Left renal pelvis (tissue), 4 donors: ENCODE measurements at places on chromosomes 3 and 15. TPM values are rescaled to one million over a fixed set of nuclear protein-coding genes. Genes with fewer than 3 reads are reported as not detected.

PGBD4 gene
- polyA plus RNA-seq, result 1.7 TPM

P2RY14 gene
- 0.52 TPM for polyA plus RNA-seq

GHRL gene
- 3.0 TPM for polyA plus RNA-seq

MKRN2OS gene
- polyA plus RNA-seq, result 2.4 TPM

CLDN18 gene
- 2.1 TPM for polyA plus RNA-seq

ROPN1 gene
- polyA plus RNA-seq, result not detected

ITGA11 gene
- polyA plus RNA-seq, result 5.4 TPM

ZPLD1 gene
- 0.57 TPM for polyA plus RNA-seq

- DNase-seq, result no peak
Observed at GRCh38 chr3:17795711-17796110, 53.3 kb upstream of the TBC1D5 start.

DNA sequence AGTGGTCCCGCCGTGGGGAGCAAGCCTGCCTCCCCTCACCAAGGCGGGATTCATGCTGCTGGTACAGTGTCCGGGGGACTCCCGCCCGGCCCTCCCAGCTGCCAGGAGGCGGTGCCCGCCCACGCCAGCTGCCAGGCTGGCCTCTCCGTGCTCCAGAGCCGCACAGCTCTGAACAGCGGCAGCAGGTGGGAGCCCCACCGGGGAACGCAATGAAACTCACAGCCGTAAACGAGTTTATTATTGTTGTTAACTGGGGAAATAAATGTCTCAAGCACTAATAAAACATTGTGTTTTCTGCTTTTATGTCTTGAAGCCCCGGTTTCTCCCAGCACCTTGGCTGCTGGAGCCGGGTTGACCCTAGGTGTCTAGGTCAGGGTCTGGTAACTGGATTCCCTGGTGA, 317.7 kb upstream of the TLE3 start:
- DNase-seq, result no peak

GRCh38 chr3:111548092-111548491, 6.1 kb downstream of the CD96 start:
- no peak for DNase-seq

DNA sequence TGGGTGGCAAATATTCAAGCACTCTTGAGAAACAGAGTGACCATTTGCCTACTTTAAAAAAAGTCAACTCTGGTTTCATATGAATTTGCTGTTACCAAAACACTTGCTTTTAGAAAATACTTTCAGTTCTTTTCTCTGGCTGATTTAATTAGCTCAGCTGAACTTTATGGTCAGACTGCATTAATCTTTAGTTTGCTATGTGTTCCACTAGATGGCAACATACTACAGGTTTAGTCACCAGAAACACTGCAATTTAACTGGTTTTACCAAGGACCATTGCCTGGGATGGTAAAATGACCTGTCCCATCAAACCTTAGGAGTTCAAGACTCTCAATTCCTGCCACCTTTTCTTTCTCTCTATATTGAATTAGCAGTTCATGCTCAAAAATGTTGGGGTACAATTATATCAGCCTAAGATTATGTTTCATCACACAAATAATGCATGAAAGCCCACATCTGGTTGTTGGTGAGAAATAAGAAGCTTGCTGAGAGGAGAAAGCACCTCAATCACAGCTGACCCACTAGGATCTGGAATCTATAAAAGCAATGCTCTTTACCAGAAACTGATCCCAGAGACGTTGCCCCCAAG, 14.2 kb downstream of the EIF4E3 start:
- no peak for DNase-seq

GRCh38 chr15:60396958-60397771, 621 bp downstream of the ANXA2 start:
- no peak for DNase-seq

DNA sequence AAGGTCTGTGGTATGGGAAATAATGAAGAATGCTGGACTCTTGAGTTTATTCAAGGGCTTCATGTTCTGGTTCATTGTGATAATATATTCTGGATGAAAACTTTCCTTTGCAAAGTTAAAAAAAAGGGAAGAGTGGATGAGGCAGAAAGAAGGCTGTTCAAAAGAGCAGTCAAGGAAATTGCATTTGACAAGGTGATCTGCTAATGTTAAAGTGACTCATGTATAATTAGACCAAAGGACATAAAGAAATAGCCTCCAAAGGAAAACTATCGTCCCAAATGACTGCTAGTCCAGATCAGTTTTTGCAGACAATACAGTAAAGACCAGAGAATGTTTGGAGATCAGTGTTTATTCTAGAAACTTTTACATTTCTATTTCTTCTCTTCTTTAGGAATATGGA, 9.8 kb downstream of the TMEM108 start:
- DNase-seq, result no peak

DNA sequence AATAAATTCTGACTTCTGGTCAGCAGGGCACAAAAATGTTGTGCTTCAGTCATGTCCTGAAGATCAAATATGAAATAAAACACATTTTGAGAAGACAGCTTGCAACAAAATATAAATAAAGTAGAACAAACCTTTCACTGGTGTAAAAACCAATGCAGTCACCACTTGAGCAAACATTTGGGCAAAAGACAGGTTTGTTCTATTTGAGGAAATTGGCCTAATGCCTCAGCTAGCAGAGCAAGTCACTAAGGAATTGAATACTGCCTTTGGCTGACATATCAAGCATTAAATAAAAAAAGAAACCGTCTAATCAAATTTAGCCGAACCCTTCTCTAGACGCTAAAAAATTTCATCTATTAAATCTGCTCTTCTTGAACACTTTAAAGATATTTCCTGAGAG, 475.4 kb upstream of the CNTN3 start:
- no peak for DNase-seq

DNA sequence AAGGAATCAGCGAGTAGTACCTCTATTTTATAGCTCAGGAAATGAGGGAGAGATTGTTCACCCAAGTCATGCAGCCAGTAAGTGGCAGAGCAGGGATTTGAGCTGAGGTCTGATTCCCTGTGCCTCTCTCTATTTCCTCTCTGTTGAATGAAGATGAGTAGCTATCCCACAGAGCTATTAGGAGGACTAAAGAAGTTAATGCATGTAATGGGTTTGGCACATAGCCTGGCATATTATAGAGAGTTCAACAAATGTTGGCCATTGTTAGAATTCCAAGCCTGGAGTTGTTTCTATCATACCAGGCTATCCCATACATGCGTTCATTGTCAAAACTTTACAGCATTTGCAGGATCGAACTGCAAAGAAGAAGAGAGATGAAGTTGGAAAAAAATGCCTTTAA, 21.8 kb upstream of the KLHL6 start:
- DNase-seq, result no peak

- DNase-seq, result peak; percentile 67
Observed at GRCh38 chr3:49173116-49173791, 1.9 kb downstream of the KLHDC8B start.

GRCh38 chr3:60053526-60054265, 1003.9 kb upstream of the CFAP20DC start:
- no peak for DNase-seq

GRCh38 chr15:59321000-59321689, 51.5 kb downstream of the MYO1E start:
- DNase-seq, result no peak

DNA sequence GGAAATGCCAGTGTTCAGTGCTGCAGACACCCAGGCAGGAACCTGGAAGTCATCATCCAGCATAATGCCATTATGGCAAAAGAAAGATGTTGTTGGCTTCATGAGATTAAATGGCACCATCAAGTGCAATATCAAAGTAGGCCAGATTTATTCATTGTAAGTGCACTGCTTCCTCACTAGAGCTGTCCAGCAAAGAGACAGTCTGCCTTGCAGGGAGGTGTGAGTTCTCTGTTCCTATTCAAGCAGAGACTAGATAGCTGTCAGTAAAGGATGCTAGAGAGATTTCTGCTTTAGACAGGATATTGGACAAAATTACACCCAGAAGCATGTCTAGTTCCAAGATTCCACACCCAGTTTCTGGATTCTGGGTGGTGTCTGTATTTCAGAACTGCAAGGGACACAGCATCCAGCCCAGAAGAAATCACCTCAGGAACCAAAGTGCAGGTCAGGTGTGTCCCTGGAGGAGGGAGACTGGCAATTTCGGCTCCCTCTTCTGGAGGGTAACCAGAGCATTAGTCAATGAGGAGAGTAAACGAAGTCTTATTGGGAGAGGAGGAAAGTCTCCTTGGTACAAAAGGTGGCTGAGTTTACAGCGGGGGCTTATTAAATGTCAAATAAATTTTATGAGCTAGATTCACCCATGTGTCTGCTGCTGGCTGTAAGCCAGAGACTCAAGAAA, 377.3 kb downstream of the EPHB1 start:
- no peak for DNase-seq

DNA sequence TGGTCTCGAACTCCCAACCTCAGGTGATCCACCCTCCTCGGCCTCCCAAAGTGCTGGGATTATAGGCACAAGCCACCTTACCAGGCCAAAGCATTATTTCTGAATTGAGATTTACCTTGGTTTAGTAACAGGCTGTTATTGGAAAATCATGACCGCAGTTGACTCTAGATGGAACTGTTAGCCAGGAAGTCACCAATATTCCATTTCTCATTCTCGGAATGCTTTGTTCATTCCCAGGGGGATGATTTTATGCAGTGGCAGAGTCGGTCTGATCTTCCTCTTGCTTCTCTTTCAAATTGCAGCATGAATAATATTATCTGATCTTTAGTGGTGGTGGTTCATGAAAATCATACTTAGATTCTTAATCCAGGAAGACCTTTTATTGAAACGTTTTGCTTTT, 195.5 kb upstream of the MBNL1 start:
- DNase-seq, result no peak
